Activated naive CD4-positive, alpha-beta T cell (primary cell): ENCODE measurements at places on chromosomes 3 and 15.

GRCh38 chr3:140270329-140270728 lies 335.3 kb downstream of the CLSTN2 start:
- DNase-seq, result no peak

DNA sequence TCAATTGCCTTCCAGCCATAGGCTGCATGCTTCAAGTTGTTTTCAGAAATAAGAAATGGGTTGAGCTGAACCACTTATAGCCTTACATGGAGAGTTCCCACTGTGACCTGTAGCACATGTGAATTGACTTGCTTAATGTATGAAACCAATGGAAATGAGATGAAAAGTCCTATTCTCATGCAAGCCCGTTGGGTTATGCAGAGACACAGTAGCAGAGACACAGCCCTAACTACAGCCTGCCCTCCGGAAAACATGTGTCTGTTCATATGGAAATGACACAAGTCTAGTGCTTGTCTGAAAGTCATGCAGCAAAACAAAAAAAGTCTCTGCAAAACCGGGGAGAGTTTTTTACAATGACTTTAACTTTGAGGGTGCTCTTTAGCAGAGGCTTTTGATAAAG lies 14.5 kb downstream of the HIGD2B start:
- no peak for DNase-seq

GRCh38 chr3:141900343-141900742 lies 23.9 kb downstream of the ATP1B3 start:
- no peak for DNase-seq

GRCh38 chr15:40042791-40043320 lies 3.9 kb upstream of the SRP14 start:
- DNase-seq, result no peak

- no peak for DNase-seq
Measured at GRCh38 chr3:53749448-53749847, 96.8 kb downstream of the CHDH start.

DNA sequence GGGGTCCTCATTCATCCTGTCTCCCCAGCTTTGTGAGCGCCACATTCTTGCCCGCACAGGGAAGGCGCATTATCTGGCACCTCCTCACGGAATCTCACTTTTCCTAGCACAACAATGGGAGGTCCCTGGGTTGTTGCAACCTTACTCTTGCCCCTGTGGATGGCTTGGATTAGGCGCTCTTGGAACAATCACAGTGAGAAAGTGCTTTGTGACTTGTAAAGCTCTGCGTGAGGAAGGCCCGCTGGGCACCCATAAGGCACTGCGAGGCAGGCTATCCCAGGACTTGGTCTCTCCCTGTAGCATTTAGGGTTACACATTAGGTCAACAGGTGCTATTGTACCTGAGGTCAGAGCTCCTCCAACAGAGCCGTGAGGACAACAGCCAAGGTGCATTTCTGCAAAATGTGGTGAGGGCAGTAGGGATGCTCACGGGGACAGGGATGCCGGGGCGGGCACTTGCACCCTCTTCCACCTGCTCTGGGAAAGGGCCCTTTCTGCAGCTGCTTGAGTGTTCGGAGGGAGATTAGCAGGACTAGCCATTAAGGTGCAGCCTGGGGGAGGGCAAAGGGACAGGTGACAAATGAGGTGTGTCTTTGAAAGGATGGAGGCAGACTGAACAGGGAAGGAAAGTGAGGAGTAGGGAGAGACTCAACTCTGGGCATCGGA lies 13.9 kb upstream of the LRRC15 start:
- no peak for DNase-seq

DNA sequence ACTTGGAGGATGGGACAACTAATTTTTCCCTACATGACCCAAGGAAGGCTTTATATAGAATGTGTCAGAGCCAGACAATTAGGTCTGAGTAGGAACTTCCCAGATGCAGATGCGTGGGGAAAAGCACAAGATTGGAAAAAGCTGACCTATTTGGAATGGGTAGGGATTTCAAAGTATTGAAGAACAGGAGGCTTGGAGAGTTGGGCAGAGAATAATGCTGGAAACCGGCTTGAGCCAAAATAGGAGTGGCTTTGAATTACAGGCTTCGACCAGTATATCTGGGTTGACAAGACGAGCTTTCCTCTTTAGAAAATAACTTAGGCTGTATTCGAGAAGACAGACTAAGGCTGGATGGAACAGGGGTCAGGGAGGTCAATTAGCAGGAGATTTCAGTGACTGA lies 181.1 kb downstream of the GBE1 start:
- DNase-seq, result no peak
